ENCODE measurements at places on chromosomes 11 and 22.

GRCh38 chr11:67606093-67606491, 644 bp upstream of the NDUFV1 start:
- peak; percentile 62 for DNase-seq

GRCh38 chr22:46596819-46597218, 23.4 kb upstream of the GRAMD4 start:
- DNase-seq: no peak

- DNase-seq: no peak
These were observed 25.0 kb upstream of the RPS13 start for GRCh38 chr11:17102462-17102861.

DNA sequence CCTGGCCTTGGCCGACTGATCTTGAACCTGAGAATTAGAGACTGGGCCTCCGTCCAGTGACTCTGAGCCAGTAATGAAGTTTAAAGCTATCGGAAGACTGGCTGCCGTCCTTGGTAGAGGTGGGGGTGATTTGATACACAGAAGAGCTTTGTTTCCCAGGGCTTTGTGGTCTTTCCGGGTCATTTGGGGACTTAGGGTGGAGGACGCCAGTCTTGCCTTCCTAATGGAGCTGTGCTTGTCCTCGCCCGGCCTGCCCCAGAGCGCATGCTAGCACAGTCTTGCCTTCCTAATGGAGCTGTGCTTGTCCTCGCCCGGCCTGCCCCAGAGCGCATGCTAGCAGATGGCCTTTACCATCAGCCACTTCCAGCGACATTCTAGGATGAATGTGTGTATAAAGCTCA, 65.8 kb downstream of the ST3GAL4 start:
- DNase-seq: no peak

- peak; percentile 69 for DNase-seq
These were observed 45.1 kb upstream of the LMO2 start for GRCh38 chr11:33936725-33937604.

- DNase-seq: no peak
These were observed 314.0 kb downstream of the NTM start for GRCh38 chr11:131684111-131685060.

- no peak for DNase-seq
These were observed 107.8 kb downstream of the ZBTB16 start for GRCh38 chr11:114167355-114167754.

- no peak for DNase-seq
These were observed 57.9 kb upstream of the NCAM1 start for GRCh38 chr11:112903340-112903739.

GRCh38 chr11:8690374-8691342, 8.1 kb downstream of the RPL27A start:
- peak; percentile 17 for DNase-seq

- no peak for DNase-seq
These were observed 29.5 kb upstream of the SHANK2 start for GRCh38 chr11:71281831-71282230.

DNA sequence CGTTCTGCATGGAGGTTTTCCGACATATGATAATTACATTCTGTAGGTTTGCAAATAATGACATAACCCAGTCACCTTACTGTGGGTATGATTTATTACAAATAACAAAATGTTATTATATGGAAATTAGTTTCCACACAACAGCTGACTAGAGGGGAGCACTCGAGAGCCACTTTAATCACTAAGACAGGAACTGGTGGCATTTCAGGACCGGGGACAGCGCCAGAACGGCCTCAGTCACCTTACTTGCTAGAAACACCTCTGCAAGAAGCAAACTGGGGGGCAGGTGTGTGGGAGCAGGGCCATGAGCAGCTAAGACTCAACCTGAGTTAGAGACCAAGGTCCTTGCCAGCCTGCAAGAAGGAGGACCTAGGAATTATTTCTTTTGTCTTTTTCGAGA, 199.9 kb downstream of the DSCAML1 start:
- peak; percentile 56 for DNase-seq

GRCh38 chr11:121576531-121576930, 123.8 kb upstream of the SORL1-AS1 start:
- no peak for DNase-seq

GRCh38 chr22:30650508-30651116, 15.0 kb downstream of the SLC35E4 start:
- no peak for DNase-seq

GRCh38 chr11:109507331-109507730, 85.3 kb downstream of the C11orf87 start:
- no peak for DNase-seq

DNA sequence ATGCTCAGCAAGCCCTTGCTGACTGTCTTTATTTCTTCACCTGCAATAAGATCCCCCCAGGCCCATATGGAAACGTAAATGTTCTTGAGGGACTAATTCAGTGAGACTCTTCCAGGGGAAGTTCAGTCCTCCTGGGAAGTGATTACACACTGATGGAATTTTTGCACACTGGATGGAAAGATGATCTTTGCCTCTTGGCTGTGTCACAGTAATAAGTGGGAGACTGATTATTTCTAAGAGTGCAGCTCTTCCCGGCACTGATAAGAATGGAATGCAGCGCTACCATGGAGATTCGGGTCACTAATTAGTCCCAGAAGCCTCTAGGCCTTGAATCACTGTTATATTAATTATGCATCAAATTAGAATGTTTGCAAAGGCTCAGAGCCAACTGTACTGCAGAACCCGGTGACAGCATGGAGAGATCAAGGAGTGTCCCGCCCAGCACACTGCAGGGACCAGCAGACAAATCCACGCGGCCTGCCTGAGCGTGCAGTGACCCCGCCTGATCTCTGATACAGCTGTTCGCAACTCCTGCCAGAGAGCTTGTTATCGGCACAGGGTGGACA, 178.3 kb downstream of the SNX19 start:
- DNase-seq: no peak

GRCh38 chr11:115765803-115766239, 261.6 kb upstream of the CADM1 start:
- no peak for DNase-seq
